ENCODE measurements at places on chromosomes 13 and 19.
A peak's percentile ranks its signal among the peaks of the same experiment; 100 is the strongest.

DNA sequence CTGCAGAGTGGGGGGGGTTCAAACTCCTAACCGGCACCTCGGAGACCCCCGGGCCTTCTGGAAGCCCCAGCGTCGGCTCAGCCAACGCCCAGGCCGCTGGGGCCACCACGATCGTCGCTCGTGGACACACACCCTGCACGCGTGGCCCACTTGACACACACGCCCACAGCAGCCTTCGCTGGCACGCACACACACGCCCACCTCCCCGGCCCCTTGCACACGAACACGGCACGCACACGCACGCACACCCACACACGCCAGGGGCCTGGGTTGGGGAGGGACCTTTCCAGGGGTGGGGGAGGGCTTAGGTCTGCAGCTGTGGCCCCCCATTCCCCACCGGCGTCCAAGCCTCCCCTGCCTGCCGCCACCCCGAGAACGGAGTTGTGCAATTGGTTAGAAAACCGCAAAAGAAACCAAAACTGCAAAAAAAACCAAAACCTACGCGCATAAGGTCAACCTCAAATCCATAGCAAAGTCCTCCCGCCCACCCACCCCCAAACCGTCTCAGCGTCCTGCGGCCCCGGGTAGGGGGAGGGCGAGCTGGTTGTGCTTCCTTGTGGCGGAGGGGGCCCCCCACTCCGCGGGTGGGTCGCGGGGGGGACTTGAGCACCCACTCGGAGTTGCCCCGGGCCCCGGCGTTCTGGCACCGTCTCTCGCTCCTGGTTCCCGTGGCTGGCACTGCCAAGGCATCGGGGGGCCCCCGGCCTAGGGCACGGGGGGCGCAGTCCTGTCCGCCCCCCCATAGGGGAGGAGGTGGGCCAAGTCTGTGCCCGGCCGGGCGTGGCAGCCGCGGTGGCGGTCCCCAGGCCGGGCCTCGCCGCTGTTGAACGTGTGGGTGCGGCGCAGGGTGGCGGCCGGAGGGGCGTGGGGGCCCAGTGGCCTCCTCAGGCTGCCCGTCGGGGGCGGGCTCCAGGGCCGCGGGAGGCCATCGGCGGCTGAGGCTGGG is 3.3 kb upstream of the LRG1 start:
- no peak for DNase-seq

DNA sequence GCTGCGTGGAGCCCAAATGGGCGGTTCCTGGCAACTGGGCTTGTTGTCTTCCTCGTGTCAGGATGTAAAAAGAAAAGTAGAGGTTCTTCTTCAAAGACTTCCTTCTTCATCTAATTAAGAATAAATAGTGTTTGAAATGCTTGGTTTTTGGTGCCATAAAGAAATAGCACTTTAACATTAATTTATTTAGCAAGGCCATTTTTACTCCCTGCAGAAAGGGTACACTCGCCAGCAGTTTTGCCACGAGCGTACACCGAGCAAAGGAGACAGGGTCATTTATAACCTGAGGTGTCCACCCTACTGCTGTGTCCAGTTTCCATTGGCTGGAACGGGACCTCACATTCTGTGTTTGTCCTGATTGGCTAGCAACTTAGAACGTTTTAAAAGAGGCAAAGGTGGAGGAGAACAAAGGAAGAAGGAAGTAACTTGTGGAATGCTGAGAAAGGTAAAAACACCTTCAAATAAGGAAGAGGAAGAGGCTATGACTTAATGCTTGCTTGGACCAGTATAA is 21.8 kb upstream of the OR10H1 start:
- DNase-seq, result no peak

DNA sequence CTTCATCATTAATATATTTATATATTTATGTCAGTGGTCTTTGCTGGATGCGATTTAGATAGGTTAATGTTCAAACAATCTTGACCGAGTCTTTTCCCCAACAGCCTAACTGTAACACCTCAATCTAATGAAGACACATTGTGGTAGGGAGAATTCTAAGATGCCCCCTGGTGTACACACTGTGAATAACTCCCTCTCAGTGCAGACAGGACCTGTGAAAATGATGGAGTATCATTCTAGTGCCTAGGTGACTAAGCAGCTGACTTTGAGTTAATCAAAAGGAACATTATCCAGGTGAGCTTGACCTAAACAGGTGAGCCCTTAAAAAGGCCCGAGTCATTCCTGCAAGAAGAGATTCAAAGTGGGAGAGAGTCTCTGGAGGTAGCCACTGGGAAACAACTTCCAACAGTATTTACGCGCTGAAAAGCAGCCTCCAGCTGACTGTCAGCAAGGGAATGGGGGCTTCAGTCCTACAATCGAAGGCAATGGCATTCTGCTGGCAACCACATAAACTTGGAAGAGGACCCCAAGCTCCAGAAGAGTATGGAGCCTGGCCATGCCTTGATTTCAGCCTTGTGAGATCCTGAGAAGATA is 28.0 kb upstream of the KBTBD7 start:
- DNase-seq, result peak; percentile 89

GRCh38 chr13:111423168-111423785 is 102.8 kb downstream of the TEX29 start:
- DNase-seq, result peak; percentile 82

DNA sequence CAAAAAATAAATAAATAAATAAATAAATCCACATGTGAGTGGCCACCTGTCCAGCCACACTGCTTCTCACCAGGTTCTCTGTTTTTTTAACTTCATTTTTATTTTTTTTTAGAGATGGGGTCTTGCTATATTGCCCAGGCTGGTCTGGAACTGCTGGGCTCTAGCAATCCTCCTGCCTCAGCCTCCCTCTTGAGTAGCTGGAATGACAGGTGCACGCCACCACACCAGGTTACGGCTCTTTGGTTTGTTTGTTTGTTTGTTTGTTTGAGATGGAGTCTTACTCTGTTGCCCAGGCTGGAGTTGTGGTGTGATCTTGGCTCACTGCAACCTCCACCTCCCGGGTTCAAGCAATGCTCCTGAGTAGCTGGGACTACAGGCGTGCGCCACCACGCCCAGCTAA is 94.5 kb upstream of the CACNA1A start:
- DNase-seq, result no peak

- peak; percentile 38 for DNase-seq
These were observed 4.0 kb downstream of the SMAD9 start for GRCh38 chr13:36915896-36916640.

DNA sequence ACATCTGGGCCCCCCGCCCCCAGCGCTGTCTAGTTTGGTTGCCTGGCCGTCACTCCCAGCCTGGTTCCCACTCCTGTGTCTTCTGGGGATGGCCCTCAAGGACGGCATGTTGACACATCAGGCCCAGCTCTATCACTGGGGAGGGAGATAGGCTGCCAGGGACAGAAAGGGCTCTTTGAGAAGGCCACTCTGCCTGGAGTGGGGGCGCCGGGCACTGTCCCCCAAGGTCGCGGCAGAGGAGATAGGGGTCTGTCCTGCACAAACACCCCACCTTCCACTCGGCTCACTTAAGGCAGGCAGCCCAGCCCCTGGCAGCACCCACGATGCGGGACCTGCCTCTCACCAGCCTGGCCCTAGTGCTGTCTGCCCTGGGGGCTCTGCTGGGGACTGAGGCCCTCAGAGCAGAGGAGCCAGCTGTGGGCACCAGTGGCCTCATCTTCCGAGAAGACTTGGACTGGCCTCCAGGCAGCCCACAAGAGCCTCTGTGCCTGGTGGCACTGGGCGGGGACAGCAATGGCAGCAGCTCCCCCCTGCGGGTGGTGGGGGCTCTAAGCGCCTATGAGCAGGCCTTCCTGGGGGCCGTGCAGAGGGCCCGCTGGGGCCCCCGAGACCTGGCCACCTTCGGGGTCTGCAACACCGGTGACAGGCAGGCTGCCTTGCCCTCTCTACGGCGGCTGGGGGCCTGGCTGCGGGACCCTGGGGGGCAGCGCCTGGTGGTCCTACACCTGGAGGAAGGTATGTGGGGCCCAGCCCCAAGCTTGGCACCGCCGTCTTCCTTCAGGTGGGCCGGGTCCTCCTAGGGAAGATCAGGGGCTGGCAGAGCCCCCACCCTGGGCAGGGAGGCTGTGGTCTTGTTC is at the start of gene AMH:
TSS of gene AMH (plus strand) at position 314 of the 857 bp plus-strand sequence. CDS start at position 324, 10 bp downstream.
- DNase-seq, result no peak

DNA sequence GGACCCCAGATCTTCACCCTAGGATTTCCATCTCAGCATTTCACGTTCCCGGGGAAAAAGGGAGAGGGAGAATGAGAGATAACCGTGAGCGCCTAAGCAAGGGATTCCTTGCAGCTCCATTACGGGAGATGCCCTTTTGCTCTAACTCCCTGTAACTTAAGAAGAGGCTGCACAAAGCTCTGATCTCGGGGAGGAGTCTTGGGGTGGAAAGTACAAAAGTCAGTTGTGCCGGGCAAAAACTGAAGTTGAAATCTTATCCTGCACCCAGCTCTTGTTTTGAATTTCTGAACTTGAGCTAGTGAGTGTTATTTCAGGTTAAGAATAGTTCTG is 256.4 kb upstream of the SOX21 start:
- DNase-seq, result no peak

DNA sequence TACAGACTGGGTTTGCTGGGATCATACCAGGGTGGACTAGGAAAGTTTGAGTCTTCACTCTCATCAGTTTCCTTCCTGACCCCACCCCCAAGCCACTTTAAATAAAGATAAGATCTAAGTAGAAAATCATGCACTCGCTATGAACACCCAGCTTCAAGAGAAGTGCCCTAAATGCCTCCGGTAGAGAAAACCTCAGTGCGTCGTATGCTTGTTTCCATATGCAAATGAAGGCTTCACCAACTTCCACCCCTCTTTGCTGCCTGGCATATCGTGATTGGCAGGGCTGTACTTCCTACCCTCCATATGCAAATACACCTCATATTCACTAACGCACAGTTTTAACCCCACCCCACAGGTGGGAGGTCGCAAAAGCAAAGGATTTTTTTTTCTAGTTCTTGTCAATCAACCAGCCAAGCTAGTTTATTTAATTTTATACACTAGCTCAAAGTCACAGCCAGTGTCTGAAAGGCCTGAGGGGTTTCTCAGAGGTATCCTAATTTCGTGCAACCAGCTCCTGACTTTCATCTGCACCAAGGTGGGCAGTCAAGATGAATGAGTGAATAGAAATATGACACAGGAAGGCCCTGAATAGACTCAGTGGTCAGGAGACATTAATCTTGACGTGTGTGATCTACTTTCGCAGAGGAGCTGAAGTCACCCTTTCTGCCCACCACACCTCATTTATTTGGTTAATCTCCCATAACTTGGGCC is 121.1 kb upstream of the TSHZ3 start:
- peak; percentile 89 for DNase-seq

- DNase-seq, result no peak
These were observed 47.7 kb downstream of the STK24 start for GRCh38 chr13:98529171-98529570.

DNA sequence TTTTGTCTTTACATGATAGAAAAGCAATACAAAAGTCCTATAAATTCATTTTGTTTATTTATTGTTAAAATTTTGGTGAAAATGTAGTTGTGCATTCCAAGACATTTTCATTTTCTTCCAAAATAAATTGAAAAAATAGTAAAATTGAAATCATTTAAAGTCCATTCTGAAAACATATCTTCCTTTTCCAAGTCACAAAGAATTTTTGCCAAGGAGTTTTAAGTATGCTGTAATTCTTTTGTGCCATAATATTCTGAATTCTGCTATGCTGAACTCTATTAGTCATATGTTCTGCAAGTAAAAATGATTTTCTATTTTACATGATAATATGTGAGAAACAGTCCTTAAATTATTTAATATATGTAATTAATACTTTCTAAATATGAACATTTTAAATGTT is 879.6 kb upstream of the SLC10A2 start:
- no peak for DNase-seq

Measured in NCI-H526 (cell line).